ENCODE measurements at places on chromosomes 11 and 22. TPM values are rescaled to one million over a fixed set of nuclear protein-coding genes. Genes with fewer than 3 reads are reported as not detected.

- no peak for DNase-seq
Measured at GRCh38 chr11:125071846-125072217, 8.7 kb downstream of the SLC37A2 start.

DNA sequence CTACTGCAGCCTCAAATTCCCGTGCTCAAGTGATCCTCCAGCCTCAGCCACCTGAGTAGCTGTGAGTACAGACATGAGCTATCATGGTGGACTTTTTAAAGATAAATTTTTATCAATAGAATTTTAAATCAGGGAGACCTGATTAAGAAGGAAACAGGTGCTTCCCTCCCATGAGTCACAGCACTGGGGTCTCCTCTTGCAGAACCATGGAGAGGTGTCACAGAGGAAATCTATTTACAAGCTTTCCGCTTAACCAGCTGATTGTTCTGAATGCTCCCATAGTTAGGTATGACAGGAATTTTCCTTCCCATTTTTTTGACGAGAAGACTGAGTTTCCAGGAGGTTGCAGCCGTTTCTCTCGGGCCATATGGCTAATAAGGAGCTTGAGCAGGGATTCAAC, 516.1 kb downstream of the MIAT start:
- DNase-seq, result no peak

DNA sequence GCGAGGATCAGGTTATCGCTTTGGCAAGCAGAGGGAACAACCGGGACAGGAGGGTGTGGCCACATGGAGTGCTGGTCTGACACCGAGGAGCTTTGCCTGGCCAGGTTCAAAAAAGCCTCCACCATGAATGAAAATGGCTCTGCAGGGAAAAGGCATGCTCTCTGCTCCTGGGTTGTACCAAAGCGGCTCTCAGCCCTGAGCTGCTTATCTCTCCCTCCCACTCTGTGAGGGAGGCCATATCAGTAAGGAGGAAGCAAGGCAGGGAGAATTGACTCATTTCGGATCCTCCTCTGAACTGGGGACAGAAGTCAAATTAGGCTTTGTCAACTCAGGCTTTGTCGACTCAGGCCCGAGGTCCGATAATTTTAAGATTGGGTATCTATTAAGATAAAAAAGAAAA, 82.9 kb upstream of the CRTAM start:
- DNase-seq, result no peak

GRCh38 chr22:22219140-22219996, 25.2 kb upstream of the VPREB1 start:
- DNase-seq, result no peak

DNA sequence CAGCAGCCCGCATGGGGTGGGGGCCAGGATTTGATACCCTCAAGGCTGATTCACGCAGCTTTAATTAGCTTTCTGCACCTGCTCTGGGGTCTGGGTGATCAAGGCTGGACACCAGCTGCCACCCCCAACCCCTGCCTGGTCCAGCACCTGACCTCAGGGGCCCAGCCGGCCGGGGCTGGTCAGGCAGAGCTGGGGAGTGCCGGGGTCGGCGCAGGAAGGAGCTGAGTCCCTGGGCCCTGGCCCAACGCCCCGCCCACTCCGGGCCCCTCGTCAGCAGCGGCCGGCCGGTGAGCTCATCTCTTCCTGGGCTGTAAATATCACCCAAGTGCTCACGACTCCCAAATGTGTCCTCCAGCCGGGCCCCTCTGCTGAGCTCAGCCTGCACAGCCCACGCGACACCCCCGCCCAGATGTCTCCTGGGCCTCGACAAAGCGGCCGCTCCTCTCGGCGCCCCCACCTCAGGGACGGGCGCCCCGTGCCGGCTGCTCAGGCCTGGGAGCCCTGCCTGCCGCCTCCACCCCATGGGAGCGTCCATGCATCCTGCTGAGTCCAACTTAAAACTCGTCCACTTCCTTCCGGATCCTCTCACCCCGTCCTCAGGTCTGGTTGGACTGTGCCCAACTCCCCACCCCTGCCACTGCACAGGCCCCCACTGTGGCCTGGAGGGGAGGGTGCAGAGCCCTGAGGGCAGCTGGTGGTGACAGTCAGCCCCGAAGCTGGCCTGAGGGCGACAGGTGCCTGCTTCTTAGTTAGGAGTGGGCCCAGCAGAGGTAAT, 29.0 kb downstream of the RTN4R start:
- DNase-seq, result no peak

- DNase-seq, result peak; percentile 64
Measured at GRCh38 chr22:44192098-44192815, 11.5 kb downstream of the PARVG start.

DNA sequence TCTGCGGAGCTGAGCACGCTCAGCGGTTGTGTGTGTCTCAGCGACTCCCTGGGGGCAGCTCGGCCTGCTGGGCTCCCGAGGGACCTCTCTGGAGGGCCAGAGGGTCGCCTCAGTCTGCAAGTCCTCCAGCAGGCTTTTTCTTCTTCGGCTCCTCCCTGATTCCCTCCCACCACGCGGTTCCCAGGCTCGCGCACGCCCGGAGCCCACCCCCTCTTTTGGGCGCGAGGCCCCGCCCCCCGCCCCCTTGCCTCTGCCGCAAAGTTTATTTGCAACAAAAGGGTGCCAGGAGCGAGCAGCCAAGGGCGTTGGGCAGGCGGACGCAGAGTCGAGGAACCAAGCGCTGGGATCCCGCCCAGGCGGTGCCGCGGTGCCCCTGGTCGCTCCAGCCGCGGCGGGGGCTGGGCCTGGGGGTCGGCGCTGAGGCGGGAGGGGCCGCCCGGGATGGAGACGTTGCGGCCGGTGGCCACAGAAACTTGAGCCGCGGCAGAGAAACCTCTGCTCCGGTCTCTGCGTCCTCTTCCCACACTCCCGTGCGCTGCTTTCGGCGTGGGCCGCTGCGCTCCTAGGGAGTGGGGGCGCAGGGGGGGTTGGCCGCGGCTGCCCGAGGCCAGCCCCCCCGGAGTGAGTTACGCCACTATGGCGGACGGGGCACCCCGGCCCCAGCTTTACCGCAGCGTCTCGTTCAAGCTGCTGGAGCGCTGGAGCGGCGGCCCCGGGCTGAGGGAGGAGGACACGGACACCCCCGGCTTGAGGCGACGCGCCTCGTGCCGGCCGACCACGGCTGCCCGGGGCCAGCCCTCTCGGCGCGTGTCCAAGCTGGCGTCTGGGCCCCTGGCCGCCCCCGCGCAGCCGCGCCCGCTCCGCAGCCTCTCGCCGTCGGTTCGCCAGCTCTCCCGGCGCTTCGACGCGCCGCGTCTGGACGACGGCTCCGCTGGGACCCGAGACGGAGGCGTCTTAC, at the start of gene ARHGEF17:
ARHGEF17 (plus strand) TSS at position 274 of the 958 bp plus-strand sequence; CDS start at position 637, 363 bp downstream.
- DNase-seq, result peak; percentile 32

DNA sequence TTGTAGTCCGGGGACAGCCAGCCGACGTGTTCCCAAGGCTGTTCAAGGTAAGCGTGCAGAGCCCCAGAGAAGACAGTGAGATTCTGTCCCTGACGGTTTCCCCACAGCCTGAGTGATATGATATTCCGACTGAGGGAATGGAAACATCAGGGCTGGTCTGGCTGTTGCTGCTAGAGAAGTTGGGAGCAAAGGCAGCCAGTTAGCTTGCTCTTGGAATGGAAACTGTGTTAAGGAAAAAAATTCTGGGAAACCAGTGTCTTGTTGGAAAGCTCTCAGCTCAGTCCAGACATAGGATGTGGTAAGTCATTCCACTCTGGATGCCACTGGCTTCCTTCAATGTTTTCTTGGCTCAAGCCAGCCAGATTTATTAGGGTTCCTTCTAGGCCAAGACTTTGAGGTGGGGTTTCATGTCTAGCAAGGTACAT, 8.8 kb downstream of the CRY2 start:
- no peak for DNase-seq

RDX gene
- 35.2 TPM for total RNA-seq

LGALS12 gene
- total RNA-seq, result not detected

KRTAP5-5 gene
- total RNA-seq, result not detected

SPTBN2 gene
- 3.0 TPM for total RNA-seq

MYOD1 gene
- not detected for total RNA-seq

DNA sequence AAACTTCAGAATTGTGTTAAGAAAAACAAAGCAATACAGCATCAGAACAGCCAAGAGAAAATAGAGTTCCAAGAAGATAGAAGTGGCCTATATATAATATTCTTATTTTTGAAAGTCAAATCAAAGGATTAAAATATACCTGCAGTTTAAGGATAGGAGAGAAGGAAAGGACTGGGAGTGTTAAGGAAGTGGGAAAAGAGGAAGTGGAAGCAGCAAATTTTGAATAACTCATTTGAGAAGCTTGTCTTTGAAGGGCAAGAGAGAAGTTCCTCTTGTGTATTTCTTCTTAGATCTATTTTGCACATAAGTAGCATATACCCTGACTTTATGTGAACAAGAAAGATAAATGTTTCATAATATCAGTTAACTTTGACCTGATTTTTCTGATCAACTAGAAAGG, 62.6 kb upstream of the SLC17A6 start:
- no peak for DNase-seq

ACER3 gene
- 7.6 TPM for total RNA-seq

DNA sequence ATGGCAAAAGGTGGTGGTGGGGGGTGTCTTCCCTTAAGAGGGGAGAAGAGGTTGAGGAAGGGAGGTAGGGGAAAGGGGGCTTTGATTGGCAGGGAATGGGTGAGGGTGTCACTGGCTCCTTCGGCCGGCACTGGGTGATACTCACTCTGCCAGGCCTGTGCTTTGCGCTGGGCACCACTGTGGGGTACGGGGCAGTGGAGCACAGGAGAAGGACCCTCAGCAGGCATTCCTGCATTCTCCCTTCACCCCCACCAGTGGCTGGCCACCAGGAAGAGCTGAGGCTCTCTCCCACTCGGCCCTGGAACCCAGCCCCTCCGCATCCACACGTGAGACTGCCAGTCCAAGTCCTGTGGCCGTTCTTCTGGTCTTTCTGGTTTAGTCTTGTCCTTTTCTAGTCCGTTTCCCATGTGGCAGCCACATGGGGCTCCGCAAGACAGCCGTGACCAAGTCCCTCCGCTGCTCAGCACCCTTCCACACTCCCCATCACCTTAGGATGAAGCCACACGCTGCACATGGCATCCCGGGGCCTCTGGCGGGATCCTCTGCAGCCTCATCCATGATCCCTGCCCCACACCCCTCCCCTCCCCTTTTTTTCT, 8.0 kb downstream of the CAPN5 start:
- DNase-seq, result no peak

DNA sequence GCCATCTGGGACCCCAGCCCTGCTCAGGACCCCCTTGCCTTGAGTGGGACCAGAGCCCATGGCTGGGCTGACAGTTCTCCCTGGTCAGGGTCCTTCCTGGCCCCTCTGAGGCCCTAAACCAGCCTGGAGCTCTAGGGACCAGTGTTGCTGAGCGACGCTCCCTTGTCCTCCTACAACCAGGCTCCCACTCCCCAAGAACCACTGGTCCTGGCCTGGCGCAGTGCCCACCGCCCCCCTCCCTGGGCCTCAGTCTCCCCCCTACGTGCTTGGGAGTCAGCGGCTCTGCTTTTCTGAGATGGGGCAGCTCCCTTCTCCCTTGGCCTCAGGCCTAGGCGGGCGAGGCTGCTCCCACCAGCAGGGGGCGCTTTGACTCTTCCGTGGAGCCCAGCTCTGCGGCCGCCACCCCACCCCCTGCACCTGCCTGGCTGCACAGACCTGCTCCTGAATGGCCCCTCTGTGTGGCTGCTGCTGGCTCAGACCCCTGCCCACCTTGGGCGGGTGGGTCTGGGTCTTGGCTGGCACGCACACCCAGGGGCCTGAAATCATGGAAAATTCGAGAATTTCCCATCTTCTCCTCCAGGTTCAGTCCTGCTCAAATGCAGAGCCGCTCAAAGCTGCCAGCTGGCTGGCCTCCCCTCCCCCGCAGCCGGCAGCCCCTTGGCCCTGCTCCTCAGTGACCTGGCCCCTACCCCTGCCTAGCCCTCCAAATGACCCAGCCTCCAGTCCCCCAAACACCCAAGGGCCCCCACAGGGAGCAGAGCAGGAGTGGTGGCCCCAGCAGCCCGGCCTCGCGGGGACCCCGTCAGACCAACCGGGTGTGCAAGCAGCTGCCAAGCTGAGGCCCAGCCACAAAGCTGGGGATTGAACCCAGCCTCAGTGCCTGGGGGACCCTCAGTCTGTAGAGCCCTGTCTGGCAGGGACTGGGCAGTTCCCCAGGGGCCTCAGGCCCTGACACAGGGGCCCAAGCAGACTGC, 9.1 kb downstream of the PRR33 start:
- peak; percentile 85 for DNase-seq

DNA sequence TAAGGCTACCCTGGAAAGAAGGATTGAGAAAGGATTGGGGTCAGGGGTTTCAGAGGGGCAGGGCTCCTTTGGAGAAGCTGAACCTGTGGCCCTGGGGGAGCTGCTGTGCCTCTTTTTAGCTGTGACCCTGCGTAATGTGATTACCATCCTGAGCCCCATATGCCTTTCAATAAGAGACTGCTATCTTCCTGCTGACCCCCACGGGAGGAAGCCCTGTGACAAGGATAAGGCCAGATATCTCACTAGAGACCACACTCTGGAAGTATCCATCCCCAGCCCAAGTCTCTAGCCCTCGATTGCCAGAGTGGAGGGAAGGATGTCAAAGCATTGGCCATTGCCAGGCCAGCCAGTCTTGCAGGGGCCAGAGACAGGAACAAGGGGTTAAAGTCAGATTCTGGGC, 4.8 kb upstream of the SLC39A13 start:
- no peak for DNase-seq

- DNase-seq, result no peak
Measured at GRCh38 chr22:23806837-23807236, 20.1 kb downstream of the SMARCB1 start.

ATG16L2 gene
- 114 TPM for total RNA-seq

DNA sequence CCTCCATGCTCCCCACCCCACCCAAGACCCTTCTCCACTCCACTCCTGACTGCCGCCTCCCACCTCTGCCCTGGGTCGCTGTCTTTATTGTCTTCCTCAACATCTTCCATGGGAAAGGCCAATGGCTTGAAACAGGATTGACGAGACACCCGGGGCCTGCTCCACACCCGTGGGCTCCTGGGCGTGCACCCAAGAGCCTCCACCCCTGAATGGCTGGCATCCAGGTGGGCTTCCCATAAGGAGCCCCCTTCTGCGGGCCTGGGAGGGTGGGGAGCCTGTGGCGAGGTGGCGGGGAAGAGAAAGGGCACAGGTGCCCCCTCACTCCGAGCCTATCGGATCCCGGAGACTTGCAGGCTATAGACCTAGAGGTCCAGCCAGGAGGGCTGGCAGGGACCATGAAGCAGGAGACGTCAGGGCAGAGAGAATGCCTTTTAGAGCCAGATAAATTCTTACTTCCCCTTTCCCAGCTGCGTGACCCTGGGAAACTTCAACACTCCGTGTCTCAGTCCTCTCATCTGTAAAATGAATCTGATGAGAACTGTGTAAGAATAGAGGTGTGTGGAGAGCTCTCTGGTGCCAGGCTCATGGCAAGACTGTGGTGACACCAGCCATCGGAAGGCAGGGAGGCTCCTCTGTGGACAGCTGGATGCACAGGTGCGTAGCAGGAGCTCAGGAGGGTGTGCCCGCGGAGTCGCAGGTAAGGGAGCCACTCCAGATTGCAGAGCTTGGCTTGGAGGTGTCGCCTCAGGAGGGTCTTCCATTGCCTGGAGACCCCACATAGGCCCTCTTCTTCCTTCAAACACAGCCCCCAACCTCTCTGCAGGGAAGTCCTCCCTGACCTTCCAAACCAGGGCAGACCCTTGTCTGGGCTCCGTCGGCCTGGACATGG, 53.9 kb downstream of the SMIM38 start:
- DNase-seq, result no peak

- no peak for DNase-seq
Measured at GRCh38 chr11:4882543-4882942, 843 bp downstream of the OR51T1 start.

B3GAT1 gene
- 0.05 TPM for total RNA-seq

YPEL1 gene
- total RNA-seq, result 0.88 TPM

ASCL2 gene
- total RNA-seq, result not detected

PDGFB gene
- 3.9 TPM for total RNA-seq
